ENCODE measurements at places on chromosomes 5 and 9.

GRCh38 chr9:115080242-115080641 lies 37.7 kb downstream of the TNC start:
- DNase-seq: no peak

DNA sequence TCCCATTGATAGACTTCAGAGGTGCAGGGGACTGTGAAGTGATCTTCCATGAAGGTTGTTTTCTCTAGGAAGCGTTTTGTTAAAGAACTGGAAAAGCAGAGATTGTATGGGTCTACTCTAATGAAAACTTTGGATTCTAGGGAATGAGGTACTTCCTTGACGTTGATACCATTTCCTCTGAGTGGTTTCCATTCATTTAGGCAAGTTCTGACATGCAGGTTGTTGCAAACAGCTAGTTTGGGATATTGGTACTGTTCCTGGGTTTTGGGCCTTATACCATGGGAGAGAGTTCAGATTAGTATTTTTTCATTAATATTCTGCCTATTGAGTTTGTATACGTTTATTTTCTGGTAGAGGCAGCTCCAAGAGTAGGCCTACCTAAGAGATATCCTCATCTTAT lies 25.7 kb downstream of the SMARCA2 start:
- DNase-seq: no peak

GRCh38 chr5:21680196-21680595 lies 1172.9 kb downstream of the CDH12 start:
- DNase-seq: no peak

DNA sequence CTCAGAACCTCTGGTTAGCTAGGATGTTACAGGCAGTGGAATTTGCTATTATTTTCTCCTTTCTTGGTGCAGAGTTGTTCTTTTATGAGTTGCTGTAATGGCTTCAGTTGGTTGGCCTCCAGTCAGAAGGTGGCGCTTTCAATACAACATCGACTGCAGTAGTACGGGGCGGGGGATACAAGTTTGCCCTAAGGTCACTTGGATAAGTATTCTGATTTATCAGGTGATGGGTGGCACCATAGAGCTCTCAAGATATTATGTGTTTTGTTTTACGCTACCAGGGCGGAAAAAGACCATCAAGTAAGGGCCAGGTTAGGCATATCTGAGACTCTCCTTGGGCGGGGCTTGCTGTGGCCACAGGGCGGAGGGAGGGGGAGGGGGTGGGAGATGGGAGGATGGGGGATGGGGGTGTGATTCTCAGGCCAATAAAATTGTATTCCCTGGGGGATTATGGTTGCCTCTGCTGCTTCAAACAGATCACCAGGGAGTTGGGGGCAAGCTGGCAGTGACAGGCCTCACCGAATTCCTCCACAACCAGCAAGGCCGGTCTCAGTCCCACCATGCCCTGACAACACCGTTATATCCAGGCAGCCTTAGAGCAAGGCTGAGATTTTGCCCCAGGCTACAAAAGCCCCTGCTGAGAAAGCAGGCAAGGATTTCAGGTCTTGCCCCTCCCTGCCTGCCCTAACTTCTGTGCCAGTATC lies 15.9 kb upstream of the RNF38 start:
- no peak for DNase-seq

DNA sequence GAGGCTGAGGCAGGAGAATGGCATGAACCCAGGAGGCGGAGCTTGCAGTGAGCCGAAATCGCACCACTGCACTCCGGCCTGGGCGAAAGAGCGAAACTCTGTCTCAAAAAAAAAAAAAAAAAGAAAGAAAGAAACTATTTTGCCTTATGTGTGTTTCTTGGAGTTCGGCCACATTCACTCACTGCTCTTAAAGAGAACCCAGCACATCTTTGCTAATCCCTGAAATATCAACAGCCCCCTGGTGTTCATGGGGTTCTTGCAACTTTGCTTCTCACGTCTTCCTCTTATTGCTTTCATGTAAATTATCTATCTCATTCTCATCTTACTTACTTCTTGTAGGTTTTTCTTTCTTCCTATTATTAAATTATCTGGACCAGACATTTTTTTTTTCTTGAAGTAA lies 126.3 kb upstream of the ASTN2 start:
- DNase-seq: no peak

- no peak for DNase-seq
Observed at GRCh38 chr5:114319821-114320220, 42.0 kb upstream of the KCNN2 start.

DNA sequence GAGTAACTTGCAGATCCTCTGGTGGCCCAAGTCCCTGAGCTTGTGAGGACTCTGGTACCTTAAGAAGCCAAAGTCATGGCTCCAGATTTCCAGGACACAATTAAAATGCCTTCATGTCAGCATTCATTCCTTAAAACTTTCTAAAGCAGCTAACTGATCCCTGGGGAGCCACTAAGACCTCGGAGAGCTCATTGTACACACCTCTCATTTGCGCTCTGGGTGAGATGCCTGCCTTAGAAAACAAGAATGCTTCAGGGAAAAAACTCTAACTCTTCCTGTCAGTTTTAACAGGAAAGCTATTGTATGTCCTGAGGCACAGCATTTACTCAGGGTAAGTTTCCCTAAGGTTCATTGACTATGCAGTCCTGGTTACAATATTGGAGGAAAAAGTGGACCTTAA lies 285.0 kb downstream of the EFNA5 start:
- DNase-seq: no peak

DNA sequence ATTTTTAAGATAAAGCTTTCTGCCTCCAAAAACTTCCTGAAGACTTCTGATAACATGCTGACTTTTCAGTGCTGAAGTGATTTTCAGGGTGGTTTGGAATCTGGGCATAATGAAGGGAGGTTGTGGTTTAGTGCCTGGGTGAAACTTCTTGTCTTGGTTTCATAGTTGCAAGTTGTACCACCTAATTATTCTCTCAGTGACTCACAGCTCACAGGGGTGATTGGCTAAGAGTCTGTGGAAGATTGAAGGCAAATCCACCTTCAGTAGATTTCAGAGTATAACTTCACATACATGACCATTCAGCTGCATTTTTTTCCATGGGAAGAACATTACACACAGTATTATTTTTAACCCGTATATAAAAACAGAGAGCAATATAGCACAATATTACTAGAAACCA lies 199.9 kb downstream of the PTTG1 start:
- DNase-seq: no peak
